ENCODE measurements at places on chromosomes 16 and 17. TPM values are rescaled to one million over a fixed set of nuclear protein-coding genes. Genes with fewer than 3 reads are reported as not detected.
A peak's percentile ranks its signal among the peaks of the same experiment; 100 is the strongest.

DNA sequence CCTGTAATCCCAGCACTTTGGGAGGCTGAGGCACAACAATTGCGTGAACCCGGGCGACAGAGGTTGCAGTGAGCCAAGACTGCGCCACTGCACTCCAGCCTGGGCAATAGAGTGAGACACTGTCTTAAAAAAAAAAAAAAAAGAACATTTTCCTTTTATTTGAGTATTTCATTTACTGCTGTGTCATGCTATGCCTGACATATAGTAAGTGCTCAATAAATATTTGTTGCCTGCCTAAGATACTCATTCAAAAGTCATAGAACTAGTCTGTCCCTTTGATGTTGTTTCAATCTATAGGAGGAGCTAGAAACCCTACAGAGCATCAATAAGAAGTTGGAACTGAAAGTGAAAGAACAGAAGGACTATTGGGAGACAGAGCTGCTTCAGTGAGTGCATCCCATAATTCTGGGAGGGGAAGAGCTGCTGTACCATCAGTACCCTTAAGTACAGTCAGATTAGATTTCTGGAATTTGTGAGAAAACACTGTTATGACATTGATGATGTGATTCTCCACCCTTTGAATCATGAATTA is 20.0 kb downstream of the CALCOCO2 start:
- no peak for DNase-seq
- H3K27me3 ChIP-seq, result no peaks in the 10 kb centered on the region
- no peak overlapping the region for H3K4me3 ChIP-seq

GRCh38 chr17:42629411-42630009 is 20.0 kb downstream of the TUBG1 start:
- no peak for DNase-seq
- H3K4me3 ChIP-seq, result no peak overlapping the region
- H3K36me3 ChIP-seq, result no peaks in the 10 kb centered on the region
- H3K27me3 ChIP-seq, result no peaks in the 10 kb centered on the region
- peaks cover 5% of the 10 kb centered on the region for H3K4me1 ChIP-seq
- no peak overlapping the region for H3K27ac ChIP-seq

- H3K4me1 ChIP-seq, result no peaks in the 10 kb centered on the region
- H3K36me3 ChIP-seq, result no peaks in the 10 kb centered on the region
- DNase-seq, result no peak
- H3K27me3 ChIP-seq, result no peaks in the 10 kb centered on the region
Measured at GRCh38 chr16:49021136-49021535, 260.5 kb downstream of the CBLN1 start.

- H3K36me3 ChIP-seq, result no peaks in the 10 kb centered on the region
- no peak overlapping the region for H3K4me3 ChIP-seq
- H3K27me3 ChIP-seq, result no peaks in the 10 kb centered on the region
- no peak overlapping the region for H3K27ac ChIP-seq
Measured at GRCh38 chr17:15930426-15930825, 14.5 kb upstream of the ADORA2B start.

- DNase-seq, result peak; percentile 89
- H3K4me1 ChIP-seq, result peaks cover 13% of the 10 kb centered on the region
- H3K27ac ChIP-seq, result peak overlapping the region; percentile 47
- no peaks in the 10 kb centered on the region for H3K36me3 ChIP-seq
- no peaks in the 10 kb centered on the region for H3K27me3 ChIP-seq
Measured at GRCh38 chr17:48954300-48954755, 9.7 kb upstream of the SNF8 start.

- H3K27ac ChIP-seq, result no peak overlapping the region
- H3K4me1 ChIP-seq, result no peaks in the 10 kb centered on the region
- no peak overlapping the region for H3K4me3 ChIP-seq
- no peak for DNase-seq
Measured at GRCh38 chr17:6088141-6088540, 18.0 kb downstream of the WSCD1 start.

DNA sequence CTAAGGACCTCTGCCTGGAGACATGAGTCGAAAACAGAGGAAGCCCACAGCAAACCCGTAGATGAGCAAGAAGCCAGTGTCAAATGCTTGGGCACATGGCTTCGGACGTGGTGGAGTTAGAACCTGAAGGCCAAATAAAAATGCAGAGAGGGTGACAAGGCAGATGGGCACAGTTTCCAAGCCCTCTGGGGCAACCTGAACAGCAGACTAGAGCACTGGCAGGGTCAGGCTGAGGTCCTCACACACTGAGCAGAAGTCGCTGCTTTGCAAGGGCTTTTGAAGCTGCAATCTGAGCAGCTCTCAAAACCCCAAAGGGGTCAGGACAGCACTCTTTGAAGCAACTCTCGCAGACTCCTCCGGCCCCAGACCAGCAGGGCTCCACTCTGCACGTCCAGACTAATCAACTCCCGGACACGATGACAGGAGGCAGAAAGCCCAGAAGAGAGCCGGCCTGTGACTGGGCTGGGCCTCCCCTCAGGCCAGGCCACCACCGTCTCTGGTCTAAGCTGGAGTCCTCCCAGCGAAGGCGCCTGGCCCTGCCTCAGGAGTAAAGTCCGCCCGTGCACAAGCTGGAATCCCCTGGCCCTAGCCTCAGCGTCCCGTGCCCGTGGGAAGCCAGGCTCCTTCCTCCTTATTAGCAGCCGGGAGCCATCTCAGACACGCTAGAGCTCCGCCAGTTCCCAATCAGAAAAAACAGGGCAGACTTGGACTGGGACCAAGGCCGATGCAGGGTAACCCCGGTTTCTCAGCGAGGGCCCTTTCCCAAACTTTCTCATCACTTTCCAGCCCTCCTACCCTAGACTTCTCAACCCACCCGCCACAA is 924 bp downstream of the SMARCD2 start:
- H3K4me1 ChIP-seq, result peaks cover 15% of the 10 kb centered on the region
- H3K27ac ChIP-seq, result peak overlapping the region; percentile 87
- H3K4me3 ChIP-seq, result peak overlapping the region; percentile 95
- H3K27me3 ChIP-seq, result no peaks in the 10 kb centered on the region
- H3K36me3 ChIP-seq, result peaks cover 7% of the 10 kb centered on the region

DNA sequence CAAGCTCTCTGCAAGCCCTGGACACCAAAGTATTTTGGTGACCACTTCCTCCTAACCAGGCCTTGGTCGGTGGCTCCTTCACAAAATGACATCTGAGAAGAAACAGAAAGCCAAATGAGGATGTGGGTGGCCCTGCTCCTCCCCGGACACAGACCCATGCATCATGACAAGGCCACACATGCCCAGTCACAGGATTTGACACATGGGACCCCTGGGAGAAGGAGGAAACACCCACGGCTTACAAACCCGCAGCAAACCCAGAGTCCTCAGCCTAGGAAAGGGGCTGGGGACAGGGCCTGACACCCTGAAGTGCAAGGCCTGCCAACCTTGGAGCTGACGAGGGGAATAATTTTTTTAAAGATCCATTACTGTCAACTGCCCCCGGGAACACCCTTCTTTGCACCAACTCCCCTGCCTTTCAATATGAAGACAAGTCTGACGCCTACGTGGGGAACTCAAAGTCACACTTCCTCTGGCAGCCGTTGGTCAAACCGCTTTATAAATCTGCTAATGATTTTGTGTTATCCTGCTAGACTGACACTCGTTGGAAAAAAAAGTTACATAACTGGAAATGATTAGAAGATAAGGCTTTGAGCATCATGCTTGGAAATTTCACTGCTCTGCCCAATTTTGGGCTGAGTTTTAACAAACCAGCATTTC is 41.3 kb downstream of the GAS7 start:
- H3K36me3 ChIP-seq, result no peaks in the 10 kb centered on the region
- no peaks in the 10 kb centered on the region for H3K27me3 ChIP-seq
- H3K4me3 ChIP-seq, result no peak overlapping the region
- DNase-seq, result no peak
- no peak overlapping the region for H3K27ac ChIP-seq

GRCh38 chr16:974001-974601 is 3.3 kb upstream of the LMF1 start:
- no peak overlapping the region for H3K27ac ChIP-seq
- no peak for DNase-seq
- no peaks in the 10 kb centered on the region for H3K27me3 ChIP-seq
- H3K4me1 ChIP-seq, result peaks cover 10% of the 10 kb centered on the region

DNA sequence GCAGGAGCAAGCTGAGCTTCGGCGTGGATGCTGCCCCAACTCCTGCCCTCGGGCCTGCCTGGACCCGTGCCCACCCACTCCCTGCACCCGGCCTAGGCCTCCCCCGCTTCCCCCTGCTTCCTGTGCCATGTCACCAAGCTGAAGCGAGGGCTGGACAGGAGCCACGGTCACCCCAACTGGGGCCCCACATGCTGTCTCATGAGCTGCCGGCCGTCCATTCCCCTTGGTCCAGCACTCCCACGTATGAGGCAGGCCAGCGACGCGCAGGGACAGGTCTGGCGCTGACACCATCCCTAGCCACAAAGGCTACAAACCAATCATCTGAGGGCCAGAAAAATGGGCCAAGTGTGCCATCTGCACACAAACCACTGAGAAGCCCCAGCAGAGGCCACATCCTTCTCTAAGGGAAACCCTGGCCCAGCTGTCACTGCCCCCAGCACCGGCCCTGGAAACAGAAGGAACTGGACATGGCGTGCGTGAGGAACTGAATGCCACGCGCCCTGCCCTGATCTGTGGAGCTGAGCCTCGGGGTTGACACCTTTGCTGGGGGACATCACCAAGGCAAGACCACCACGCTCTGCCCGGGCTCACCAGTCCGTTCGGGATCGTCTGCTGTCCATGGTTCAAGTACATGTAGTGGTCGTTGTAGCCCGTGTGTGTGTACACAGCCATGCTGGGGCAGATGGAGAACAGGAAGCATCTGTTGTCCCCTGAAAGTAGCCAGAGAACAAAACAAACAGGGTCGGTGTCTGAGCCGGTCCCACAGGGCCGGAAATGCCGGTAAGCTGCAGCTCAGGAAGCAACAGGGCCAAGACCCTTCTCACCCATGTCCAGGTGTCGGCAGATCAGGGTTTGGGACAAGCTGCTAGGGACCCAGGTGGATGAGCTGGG is 22.2 kb downstream of the MEAK7 start:
- H3K4me3 ChIP-seq, result no peak overlapping the region
- DNase-seq, result no peak
- H3K27ac ChIP-seq, result no peak overlapping the region

DNA sequence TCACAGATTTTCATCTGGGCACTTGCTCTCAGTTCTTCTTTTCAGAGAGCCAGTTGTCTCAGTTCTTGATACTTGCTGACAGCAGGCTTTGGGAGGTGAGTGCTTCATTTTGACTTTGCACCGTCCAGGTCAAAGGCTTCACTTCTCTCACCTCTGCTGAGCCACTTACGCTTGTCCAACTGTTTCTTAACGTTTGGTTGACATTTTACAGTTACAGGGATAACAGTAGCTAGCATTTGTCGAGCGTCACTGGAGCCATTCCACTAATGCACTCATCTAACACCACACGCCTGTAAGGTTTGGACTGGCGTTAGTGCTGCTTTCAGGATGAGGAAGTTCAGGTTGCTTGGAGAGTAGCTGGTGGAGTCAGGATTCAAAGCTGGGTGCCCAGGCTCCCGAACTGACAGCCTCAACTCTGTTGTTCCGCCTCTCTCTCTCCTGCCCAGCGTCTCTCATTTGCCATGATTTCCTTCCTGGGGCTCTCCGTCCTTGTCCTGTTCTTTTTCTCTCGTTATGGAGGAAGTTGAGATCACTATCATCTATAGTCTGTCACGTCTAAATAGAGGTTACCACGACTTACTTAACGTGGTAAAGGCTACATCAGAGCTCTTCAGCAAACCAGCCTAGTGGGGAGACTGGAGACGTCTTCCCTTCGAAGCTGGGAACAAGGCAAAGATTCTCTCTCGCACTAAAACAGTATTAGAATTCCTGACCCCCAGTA is 220.8 kb downstream of the RPTOR start:
- no peaks in the 10 kb centered on the region for H3K27me3 ChIP-seq
- H3K4me3 ChIP-seq, result no peak overlapping the region
- no peaks in the 10 kb centered on the region for H3K36me3 ChIP-seq

DNA sequence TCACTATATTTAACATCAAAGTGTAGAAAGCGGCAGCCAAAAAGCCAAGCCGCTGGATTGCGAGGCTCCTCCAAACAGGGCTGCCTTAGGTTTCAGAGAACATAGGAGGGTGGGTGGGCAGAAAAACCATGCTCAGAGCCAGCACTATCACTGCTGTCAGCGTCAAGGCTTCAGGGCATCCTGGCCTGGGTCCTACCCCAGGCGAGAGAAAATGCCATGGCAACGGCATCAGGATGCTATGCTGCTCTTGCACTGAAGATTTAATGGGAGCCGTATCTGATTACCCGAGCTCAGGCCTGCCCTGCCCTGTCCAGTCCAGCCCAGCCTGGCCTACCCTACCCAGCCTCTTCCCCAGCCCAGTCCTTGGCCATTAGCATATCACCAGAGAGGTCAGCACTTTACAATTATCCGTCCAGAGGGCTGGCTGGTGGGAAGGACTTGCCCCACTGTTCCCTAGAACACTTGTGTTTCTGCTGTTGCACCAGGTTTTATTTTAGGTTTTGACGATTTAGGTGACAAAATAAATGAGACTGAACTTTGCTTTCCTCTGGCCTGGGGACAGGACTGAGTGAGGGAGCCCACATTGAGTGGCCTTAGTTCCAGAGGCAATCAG is 61.1 kb downstream of the TOM1L2 start:
- no peaks in the 10 kb centered on the region for H3K27me3 ChIP-seq
- no peak overlapping the region for H3K4me3 ChIP-seq
- DNase-seq, result no peak

- no peaks in the 10 kb centered on the region for H3K27me3 ChIP-seq
- peak; percentile 88 for DNase-seq
- H3K4me1 ChIP-seq, result no peaks in the 10 kb centered on the region
- no peak overlapping the region for H3K27ac ChIP-seq
- peaks cover 7% of the 10 kb centered on the region for H3K36me3 ChIP-seq
Measured at GRCh38 chr17:76397687-76398522, 13.5 kb downstream of the SPHK1 start.

GRCh38 chr16:89581045-89581695 is 5.6 kb downstream of the CPNE7 start:
- H3K27me3 ChIP-seq, result no peaks in the 10 kb centered on the region
- H3K4me1 ChIP-seq, result no peaks in the 10 kb centered on the region
- no peak overlapping the region for H3K27ac ChIP-seq
- no peak overlapping the region for H3K4me3 ChIP-seq
- DNase-seq, result no peak

- H3K4me1 ChIP-seq, result peaks cover 5% of the 10 kb centered on the region
- no peak overlapping the region for H3K27ac ChIP-seq
- H3K36me3 ChIP-seq, result no peaks in the 10 kb centered on the region
- H3K27me3 ChIP-seq, result no peaks in the 10 kb centered on the region
- DNase-seq, result no peak
- H3K4me3 ChIP-seq, result no peak overlapping the region
Measured at GRCh38 chr17:65243838-65244625, 106.9 kb downstream of the RGS9 start.

The CES4A gene
- not detected for total RNA-seq

The SHISA9 gene
- total RNA-seq, result 0.60 TPM

The KRTAP17-1 gene
- not detected for total RNA-seq

The KRTAP4-9 gene
- not detected for total RNA-seq

The SLC5A11 gene
- total RNA-seq, result 0.95 TPM

The SLC13A5 gene
- not detected for total RNA-seq

The KAT8 gene
- total RNA-seq, result 46.2 TPM

The TMEM92 gene
- total RNA-seq, result 14.6 TPM

All from Caco-2 (cell line).